ENCODE measurements at places on chromosomes 5 and 9. TPM values are rescaled to one million over a fixed set of nuclear protein-coding genes. Genes with fewer than 3 reads are reported as not detected.

DNA sequence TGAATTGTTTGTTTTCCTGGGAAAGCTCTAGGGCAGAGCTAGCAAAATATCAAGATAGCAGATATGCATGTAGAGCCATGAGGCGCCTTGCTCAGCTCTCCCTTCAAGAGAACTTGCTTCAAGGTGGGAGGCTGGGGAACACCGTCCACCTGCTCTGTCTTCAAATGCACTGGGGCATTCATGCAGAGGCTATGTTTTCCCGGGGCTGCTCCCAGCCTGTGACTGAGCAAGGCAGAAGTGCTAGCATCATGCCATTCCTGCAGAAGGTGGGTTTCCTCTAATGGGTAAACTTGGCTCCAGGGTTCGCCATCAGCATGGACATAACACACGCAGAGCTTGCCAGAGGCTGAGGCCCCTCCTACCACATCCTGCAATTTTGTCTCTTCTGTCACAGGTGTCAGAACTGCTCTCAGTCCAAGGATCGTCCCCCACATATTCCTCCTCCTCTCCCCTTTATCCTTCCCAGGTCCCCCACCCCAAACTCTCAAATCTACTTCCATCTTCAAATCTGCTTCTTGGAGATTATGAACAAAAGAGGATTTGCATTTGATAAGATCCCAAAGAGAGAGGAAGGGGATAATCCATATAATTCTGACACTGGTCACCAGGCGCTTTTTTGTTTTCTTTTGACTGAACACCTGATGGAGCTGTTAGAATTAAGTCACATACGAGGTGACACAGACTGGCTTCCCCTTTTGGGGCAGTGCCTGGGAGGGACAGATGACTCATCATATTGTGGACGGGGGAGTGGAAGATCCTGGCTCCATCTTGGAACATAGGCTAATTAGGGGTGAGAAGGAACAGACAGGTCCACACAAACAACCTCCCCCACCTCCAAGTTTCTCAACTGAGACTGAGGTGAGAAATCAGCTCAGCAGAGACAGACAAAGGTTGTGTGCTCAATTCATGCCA, 85.0 kb upstream of the TAF11L2 start:
- no peaks in the 10 kb centered on the region for H3K27me3 ChIP-seq
- H3K36me3 ChIP-seq = no peaks in the 10 kb centered on the region
- H3K27ac ChIP-seq = no peak overlapping the region
- H3K4me1 ChIP-seq = peaks cover 28% of the 10 kb centered on the region

DNA sequence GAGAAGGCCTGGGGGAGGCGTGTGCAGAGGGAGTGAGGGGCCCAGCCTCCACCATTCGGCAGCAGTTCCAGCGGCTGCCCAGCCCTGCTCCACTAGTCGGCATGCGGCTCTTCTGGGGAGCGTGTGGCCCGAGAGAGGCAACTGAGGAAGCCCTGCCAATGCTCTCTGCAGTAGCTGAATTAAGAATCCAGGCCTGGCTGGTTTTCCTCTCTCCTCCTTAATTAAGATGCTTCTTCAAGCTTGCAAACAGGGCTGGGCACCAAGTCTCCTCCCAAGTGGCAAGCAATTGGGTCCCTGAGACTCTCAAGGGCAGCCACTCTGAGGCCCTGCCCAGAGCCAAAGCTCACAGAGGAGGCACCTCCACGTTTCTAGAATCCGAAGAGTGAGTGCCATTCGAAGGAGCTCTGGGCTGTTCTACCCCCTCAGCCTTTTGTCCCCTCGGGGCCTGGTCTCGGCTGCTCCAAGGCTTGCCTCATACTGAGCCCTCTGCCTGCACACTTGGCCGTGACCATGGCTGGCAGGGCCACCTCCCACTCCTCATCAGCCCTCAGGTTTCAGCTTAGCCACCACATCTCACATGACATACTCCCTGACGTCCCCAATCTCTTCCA, 75.4 kb upstream of the LRRTM2 start:
- H3K36me3 ChIP-seq = peaks cover 2% of the 10 kb centered on the region
- peaks cover 13% of the 10 kb centered on the region for H3K27me3 ChIP-seq
- no peak overlapping the region for H3K27ac ChIP-seq
- peaks cover 58% of the 10 kb centered on the region for H3K4me1 ChIP-seq
- peak overlapping the region; percentile 5 for H3K4me3 ChIP-seq

- H3K36me3 ChIP-seq = no peaks in the 10 kb centered on the region
- DNase-seq = no peak
- H3K4me1 ChIP-seq = no peaks in the 10 kb centered on the region
- H3K4me3 ChIP-seq = no peak overlapping the region
Measured at GRCh38 chr9:87831159-87831558, 51.5 kb upstream of the SPATA31E1 start.

Gene OR1Q1
- not detected for total RNA-seq

GRCh38 chr5:128965638-128966302, 482 bp downstream of the SLC27A6 start:
- peak overlapping the region; percentile 65 for H3K4me3 ChIP-seq
- no peak overlapping the region for H3K27ac ChIP-seq
- H3K4me1 ChIP-seq = peaks cover 5% of the 10 kb centered on the region
- DNase-seq = peak; percentile 5

Gene SPEF2
- 7.5 TPM for total RNA-seq

Gene OCLN
- 7.9 TPM for total RNA-seq

DNA sequence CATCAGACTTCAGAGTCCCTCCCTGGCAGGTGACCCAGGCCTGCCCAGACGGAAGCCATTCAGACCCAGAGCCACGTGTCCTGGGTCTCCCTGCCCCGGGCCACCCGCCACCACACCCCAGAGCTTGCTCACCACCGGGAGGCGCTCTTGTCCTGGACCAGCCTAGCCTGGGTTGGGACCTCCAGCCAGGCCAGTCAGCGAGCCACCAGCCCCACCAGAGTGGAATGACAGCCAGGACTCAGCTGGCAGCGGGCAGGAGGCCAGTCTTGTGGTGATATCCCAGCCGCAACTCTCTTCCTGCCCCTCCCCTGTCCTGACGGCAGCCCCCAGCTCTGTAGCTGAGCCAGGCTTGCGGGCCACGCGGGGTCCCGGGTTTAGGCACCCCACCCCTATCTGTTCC, 1.7 kb upstream of the PTGDS start:
- H3K36me3 ChIP-seq = no peaks in the 10 kb centered on the region
- H3K27me3 ChIP-seq = peaks cover 7% of the 10 kb centered on the region
- no peak for DNase-seq
- H3K4me1 ChIP-seq = peaks cover 3% of the 10 kb centered on the region
- H3K4me3 ChIP-seq = no peak overlapping the region

GRCh38 chr5:14284392-14285148, 141.4 kb downstream of the TRIO start:
- H3K36me3 ChIP-seq = no peaks in the 10 kb centered on the region
- H3K27me3 ChIP-seq = no peaks in the 10 kb centered on the region
- H3K4me3 ChIP-seq = peak overlapping the region; percentile 1
- no peak for DNase-seq

DNA sequence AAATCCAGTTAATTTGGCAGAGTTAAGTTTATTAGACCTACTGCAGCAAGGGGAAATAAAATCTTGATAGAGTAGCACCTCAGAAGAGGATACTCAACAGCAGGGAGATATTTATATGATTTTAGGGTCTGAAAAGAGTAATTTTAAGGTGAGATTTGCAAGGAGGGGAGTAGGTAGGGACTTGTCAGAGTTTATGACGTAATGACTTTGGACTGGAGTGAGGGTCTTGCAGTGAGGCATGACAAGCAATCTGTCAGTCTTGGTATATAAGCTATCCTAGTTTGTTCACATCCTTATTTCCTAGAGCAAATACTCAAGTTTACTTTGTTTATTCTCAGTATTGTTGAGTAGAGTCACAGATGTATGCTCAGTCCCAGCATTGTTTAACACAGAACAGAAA, 722.6 kb downstream of the TLE4 start:
- no peaks in the 10 kb centered on the region for H3K4me1 ChIP-seq
- H3K36me3 ChIP-seq = peaks cover 5% of the 10 kb centered on the region
- H3K4me3 ChIP-seq = no peak overlapping the region
- no peak overlapping the region for H3K27ac ChIP-seq

Gene KCTD16
- 0.52 TPM for total RNA-seq

Gene SLC4A9
- not detected for total RNA-seq

Measured in neural crest cell (in vitro differentiated cells).